ENCODE measurements at places on chromosomes 1 and 21.

GRCh38 chr1:4778056-4778455 is 123.6 kb downstream of the AJAP1 start:
- DNase-seq: peak; percentile 65

DNA sequence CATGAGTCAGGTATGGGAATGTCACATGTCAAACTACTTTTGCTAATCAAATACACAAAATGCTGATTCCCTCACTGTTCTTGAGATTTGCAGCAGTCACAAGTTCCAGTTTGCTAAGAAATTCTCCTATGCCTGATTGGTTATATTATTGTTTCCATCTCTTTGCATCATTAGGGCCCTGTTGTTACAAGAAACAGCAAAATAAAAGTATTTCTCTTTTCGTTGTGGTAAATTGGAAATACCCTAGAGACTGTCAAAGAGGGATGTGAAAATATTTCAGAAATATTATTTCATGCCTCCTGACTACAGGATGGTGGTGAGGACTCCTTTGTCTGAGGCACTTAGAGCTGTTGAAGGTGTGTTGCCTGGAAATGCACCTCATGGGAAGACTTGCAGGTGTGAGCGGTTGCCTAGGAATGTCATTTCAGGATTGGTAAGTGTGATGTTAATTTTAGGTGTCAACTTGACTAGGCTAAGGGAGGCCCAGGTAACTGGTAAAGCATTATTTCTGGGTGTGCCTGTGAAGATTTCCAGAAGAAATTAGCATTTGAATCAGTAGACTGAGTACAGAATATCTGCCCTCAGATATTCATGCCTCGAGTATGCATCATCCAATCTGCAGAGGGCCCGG is 117.4 kb downstream of the ROR1 start:
- DNase-seq: no peak

DNA sequence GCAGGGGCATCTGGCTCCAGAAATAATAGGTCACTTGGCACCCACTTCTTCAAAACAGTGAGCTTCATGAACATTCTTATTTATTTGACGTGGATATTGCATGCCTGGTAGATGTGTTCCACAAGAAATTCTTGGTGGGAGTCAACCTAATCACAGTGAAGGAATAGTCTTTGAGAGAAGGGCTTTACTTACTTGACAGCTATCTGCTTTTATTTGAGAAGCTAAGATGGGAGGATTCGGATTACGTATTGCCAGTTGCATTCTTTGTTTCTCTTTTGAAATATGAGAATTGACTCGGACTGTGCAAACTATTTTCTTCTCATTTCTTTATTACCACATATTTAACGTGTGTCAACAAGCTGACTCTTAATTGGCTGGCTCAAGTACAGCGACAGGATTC is 117.2 kb downstream of the FASLG start:
- DNase-seq: no peak

- no peak for DNase-seq
Measured at GRCh38 chr1:216064643-216065042, 358.6 kb downstream of the USH2A start.

DNA sequence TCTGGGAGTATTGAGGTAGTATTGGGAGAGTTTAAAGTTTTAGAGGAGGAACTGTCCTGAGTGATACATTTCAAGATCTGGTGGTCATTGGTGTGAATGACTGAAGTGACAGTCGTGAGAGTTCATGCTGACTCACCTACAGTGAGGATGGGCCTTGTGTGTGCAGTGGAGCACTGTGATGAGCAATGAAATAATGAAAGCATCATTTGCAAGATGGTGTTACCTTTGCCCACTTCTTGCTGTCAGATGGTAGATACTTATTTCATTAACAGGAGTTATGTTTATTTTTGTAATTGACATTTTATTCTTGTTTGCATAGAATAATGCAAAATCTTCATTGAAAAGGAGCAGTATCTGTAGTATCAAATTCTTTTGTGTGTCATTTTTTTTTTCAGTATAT is 29.0 kb downstream of the POU2F1 start:
- DNase-seq: no peak

- no peak for DNase-seq
Measured at GRCh38 chr1:120178799-120179756, 2.8 kb upstream of the SEC22B start.

- DNase-seq: no peak
Measured at GRCh38 chr1:235913311-235913710, 46.6 kb upstream of the LYST start.

GRCh38 chr1:110184446-110184845 is 25.7 kb upstream of the KCNC4 start:
- DNase-seq: no peak

DNA sequence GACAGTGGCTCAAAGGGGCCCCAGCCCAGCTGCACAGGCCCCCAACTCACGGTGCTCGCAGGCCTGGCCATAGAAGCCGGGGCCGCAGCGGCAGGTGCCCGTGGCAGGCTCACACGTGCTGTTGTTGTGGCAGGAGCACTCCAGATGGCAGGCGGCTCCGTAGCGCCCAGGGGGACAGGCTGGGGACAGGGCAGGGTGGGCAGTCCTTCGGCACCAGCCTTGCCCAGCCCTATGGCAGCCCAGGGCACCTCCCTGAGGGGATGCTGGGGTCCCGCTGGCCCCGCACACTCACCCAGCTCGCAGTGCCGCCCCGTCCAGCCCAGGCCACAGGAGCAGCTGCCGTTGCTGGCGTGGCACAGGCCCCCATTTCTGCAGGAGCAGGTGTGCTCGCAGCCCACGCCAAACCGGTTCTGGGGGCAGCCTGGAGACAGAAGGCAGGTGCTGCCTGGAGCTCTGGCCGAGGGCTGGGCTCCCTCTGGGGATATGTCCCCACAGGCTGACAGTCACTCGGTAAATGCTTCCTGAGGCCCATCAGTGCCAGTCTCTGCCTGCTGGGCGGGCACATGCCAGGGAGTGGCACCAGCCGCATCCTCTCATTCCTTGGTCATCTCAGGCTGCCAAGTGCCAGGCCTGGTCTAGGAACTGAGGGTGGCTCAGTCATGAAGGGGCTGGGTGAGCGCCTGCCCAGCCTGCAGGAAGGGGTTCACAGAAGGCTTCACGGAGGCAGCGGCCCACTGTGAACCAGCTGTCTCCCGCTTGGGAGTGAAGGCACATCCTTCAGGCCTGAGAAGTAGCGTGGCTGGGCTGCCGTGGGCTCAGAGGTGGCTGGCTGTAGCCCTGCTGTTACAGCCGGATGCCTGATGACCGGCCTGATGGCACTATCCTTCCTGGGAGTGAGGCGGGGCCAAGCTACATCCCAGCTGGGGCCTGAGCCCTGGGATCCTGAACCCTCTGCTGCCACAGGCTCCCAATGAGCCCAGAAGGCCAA is 40.1 kb downstream of the ARHGEF16 start:
- DNase-seq: no peak

DNA sequence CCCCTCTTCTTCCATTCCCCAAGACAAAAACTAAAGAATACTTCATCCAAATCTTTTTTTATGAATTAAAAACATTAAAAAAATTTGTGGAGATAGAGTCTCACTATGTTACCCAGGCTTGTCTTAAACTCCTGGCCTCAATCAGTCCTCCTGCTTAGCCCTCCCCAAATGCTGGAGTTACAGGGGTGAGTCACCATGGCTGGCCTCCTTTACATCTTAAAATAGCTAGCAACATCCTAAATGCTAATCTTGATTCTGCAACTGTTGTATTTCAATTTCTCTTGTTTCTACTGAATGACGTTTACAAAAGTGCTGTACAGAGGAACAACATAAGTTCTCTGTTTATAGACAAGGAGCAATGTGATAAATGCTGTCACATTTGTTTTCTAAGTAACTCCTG is 483.5 kb downstream of the ADGRL2 start:
- DNase-seq: no peak

GRCh38 chr1:12338823-12339222 is 109.0 kb downstream of the VPS13D start:
- no peak for DNase-seq

DNA sequence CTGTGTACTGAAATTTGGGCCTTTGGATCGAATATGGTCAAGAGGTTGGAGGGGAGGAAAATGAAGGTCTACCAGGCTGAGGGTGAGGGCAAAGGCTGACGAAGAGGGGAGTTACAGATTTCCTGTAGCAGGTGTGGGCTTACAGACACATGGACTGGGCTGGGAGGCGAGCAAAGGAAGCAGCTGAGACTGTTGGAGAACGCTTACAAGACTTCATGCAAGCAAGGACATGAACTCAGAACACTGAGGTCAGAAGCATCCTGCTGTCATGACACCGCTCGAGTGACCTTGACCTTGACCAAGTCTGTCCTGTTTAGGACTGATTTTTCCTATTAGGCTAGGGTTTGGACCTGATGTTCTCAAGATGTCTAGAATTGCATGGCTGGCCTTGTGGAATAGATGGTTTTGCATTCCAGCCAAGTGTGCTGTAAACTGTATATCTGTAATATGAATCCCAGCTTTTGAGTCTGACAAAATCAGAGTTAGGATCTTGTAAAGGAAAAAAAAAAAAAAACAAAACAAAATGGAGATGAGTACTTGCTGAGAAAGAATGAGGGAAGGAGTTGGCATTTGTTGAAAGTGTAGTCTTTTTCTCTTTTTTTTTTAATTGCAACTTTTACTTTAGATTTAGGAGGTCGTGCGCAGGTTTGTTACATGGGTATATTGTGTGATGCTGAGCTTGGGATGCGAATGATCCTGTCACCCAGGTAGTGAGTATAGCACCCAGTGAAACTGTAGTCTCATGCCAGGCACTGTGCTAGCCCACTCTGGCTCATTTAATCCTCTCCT is 5.8 kb downstream of the ELF3 start:
- DNase-seq: peak; percentile 57

DNA sequence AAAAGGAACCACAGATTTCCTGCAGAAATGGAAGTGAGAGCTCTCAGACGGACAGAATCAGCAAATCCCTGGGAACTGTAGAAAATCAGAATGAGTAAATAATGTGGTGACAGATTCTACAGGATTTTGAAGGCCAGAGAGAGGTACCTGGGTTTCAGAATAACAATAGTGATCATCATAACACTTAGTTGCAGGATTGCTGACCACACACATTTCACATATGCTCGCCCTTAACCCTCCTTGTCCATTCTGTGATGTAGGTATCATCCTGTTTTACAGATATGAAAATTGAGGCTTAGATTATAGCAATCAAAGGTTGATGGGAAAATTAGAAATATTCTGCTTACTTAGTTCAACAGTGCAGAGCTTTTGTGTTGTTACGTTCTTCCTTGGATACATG is 97.9 kb upstream of the HOOK1 start:
- no peak for DNase-seq

- DNase-seq: no peak
Measured at GRCh38 chr1:152220166-152221163, 3.5 kb downstream of the HRNR start.

- DNase-seq: no peak
Measured at GRCh38 chr1:21585037-21585436, 75.8 kb downstream of the ALPL start.

DNA sequence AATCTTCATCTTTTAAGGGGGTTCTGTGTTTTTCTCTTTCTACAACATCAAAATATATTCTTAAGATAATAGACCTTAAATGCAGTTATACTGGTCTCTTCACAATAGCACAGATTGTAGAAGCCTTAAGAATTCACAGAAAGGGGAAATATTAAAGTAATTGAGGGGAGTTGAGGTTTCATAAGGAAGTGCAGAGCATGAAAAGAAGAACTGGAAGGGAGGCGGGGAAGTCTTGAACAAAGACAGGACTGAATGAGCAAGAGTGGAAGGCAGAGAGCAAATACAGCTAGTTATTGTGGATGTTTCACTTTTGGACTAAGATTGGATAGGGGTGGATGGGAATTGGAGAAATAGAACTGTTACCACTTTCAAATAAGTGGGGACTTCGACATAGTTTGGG is 67.7 kb downstream of the PTGER3 start:
- DNase-seq: no peak

DNA sequence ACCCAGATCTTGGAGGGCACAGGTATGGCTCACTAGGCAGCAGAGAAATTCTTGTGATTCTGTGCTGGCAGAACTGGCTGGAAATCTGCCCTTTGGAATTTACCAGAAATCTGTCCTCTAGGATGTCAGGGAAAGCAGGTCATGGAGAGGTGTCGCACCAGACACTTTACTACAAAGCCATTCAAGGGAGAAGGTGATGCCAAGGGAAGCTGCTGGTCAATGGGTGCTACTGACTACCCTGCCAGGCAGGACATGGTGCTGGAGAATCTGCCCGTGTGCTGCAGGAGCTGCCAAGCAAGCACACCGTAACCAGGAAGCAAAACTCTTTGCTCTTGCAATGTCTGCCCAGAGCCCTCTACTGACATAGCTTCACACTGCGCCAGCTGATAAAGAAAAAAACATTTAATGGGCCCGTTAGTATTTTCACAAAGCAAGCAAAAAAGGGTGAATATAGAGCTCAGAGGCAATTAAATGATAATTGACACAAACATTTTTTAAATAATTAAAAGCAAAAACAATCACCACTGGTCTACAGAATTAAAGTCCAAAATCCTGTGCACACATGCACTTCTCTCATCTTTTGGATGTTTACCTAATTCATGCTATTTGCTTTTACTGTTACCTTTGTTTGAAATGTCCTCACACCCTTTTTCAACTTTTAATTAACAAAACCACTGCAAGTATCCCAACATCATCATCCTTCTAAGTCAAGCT is 7.2 kb upstream of the FBXO28 start:
- DNase-seq: no peak

- DNase-seq: peak; percentile 68
Measured at GRCh38 chr21:17454315-17455027, 58.4 kb upstream of the CXADR start.

DNA sequence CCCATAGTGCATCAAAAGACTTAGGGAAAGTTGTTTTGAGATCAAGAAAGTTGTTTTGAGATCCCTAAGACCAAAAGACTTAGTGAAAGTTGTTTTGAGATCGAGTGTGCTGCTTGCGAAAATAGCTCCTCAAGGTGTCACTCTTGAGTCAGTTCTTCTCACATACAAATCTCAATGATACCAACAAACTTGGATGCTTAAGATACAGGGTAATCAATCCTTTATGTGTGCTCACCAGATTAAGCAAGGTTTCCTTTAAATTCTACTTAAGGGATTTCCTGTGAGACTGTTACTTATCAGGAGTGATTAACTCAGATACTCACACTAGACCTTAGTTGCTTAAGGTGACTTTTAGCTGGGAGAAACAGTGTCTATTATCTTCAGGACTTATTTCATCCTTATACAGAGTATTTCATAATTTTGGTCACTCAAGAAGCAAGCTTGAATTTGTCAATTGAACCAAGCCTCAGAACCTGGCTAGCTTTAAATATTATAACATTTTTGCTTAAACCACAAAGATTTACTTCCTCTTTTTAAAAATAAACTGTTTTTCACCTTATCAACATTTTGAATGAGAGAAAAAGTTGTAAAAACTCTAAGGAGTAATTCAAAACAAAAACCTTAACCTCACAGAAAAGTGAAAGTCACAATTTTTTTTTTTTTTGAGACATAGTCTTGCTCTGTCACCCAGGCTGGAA is 8.0 kb upstream of the RLF start:
- no peak for DNase-seq

- no peak for DNase-seq
Measured at GRCh38 chr1:159296706-159297375, 5.3 kb upstream of the FCER1A start.

GRCh38 chr21:41680444-41681347 is 86.2 kb downstream of the RIPK4 start:
- DNase-seq: peak; percentile 79

- DNase-seq: no peak
Measured at GRCh38 chr1:185813401-185813979, 79.3 kb downstream of the HMCN1 start.

All from posterior cingulate gyrus (tissue), 11 donors.